GM20000 (cell line): ENCODE measurements at places on chromosomes 7 and 10.

GRCh38 chr10:86958116-86958900 is at the start of gene SNCG:
Gene SNCG (plus strand): TSS chr10:86958599. CDS start chr10:86958698, 99 bp downstream.
- DNase-seq, result no peak

DNA sequence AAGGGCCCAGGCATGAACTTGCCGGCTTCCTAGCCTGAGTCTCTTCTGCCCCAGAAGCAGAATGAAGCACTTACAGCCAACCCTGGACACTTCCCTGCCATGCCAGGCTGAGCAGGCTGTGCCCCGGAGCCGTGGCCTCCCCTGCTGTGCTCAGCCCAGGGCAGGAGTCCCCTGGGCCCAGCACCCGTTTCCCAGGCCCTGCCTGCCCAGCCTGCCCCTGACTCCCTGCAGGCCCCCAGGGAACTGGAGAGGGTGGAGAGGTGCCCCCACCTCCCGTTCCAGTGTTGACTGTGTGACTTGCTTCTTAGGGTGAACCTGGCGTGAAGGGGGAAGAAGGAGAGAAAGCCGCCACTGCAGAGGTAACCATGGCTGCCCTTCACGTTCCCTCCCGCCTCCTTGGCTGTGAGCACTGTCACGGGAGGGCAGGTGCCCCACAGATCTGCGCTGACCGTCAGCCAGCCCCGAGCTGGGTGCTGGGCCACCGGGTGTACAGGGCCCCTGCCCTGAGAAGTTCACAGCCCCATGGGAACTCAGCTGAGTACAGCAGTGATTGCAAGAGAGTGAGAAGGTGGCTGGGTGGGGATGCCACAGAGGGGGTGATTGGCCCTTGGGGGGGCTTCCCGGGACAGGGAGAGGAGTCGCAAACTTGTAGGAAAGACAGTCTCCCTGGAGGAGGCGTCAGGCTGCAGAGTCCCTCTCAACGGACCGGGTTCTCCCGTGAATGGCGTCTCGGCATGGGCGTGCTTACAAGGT is 75.9 kb downstream of the MYL10 start:
- peak; percentile 6 for DNase-seq

DNA sequence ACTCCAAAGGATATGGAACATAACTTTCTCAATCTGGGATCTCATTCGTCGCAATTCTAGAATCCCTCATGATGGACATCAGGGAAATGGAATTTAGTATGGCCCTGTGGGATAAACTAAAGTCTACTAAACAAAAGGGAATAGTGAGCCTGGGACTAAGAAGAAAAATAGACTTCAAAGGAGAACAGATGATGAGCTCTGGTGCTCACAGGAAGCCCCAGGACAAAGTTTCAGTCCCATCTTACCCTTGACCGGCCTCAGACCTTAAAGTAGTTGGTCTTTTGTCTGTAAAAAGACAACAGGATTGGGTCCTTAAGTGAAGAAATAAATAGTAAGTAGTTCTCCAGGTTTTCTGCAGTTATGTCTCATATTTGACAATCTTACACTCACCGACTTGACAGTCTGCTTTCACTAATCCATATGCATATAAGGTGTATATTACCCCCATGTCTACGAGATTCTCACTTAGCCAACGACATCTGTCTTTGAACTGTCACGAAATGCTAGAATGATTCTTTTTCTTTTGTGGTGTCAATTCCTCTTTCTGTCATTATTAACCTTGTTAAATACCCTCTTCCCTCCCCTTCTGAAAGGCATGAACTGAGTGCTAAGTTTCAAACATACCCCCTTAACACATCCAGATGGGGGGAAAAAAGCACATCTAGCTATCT is 10.9 kb upstream of the IKZF1 start:
- DNase-seq, result peak; percentile 41

DNA sequence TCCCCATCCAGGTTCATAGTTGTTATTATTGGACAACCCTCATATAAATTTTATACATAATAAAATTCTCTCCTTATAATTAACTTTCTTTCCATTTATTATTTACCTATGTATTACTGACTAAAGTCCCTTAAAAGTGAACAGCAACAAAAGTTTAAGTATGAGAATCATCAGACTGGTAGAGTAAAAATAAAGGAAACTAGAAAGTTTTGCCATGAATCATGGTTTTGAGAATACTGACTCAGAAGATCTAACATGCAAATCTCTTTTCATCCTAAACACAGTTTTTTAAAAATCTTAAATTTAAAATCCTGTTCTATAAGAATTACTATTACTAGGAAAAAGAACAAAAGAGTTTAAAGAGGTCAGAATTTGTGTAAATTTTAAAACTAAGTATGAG is 32.1 kb downstream of the HERC4 start:
- peak; percentile 18 for DNase-seq

DNA sequence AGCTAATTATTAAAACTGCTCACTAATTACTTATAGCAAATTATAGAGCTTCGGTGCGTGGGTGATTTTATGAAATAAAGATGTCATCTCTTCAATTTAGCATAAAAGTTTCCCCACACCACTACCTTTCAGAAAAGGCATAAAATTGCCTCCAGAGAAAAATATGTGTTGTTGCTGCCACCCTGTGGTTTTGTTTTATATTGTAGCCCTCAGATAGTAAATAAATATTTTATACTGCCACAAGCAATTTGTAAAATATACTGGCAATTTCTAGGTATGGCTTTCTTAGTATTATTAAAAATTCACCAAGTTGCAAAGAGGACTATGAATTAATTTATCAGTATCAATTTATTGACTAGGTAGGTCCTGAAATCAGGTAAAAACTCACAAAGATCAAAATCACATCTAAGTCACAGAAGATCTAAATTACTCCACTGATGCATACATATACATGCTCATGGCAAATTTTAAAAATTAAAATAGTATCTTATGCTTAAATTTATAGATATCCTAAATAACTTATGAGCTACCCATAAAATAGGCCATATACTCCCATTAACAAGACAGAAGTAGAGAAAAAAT is 26.5 kb downstream of the ASNS start:
- peak; percentile 43 for DNase-seq

- no peak for DNase-seq
Observed at GRCh38 chr7:140841166-140841715, 83.5 kb downstream of the BRAF start.

GRCh38 chr7:26553128-26553527 is 261.5 kb downstream of the SNX10 start:
- DNase-seq, result no peak

DNA sequence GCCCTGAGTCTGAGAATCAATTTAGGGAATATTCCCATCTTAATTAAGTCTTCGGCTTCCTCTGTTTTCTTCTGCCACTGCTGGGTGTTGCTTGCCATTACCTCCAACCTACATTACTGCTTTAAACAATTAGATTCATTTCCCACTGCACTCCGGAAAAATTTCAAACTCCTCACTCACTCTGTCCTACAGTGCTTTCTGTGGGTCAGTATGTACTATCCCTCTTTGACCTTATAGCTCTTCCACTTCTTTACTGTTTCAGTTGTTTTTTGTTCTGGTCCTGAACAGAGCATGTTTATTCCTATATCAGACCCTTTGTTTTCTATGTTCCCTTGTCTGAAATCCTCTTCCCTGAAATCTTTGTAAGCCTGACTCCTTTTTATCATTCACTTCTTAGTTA is 160.6 kb downstream of the MAGI2 start:
- DNase-seq, result no peak

- DNase-seq, result peak; percentile 19
Observed at GRCh38 chr10:86798611-86799010, 42.2 kb downstream of the BMPR1A start.

- no peak for DNase-seq
Observed at GRCh38 chr7:102891693-102892261, 21.0 kb upstream of the LRRC17 start.

DNA sequence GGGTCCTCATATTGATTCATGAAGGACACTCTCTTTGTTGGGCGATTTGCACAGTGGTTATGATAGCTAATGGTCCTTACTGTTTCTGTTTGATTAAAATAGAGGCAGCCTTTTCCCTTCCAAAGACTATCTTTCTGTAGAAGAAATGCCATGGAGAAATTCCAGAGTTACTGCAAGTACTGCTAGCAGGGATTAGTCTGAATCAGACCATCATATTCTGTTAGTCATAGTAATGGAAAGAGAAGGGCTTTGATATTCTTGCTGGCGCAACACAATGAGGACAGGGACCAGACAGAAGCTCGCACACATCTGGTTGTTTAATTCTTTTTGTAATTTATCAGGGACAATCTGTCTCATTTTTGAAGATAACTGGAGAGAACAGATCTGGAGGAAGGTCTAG is 304.5 kb upstream of the FZD8 start:
- no peak for DNase-seq

DNA sequence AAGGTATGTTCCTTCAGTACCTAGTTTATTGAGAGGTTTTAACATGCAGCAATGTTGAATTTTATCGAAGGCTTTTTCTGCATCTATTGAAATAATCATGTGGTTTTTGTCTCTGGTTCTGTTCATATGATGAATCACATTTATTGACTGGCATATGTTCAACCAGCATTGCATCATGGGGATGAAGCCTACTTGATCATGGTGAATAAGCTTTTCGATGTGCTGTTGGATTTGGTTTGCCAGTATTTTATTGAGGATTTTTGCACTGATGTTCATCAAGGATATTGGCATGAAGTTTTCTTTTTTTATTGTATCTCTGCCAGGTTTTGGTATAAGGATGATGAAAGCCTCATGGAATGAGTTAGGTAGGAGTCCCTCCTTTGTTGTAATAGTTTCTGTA is 204.0 kb upstream of the GNAI1 start:
- DNase-seq, result no peak

GRCh38 chr10:87846023-87846422 is 17.3 kb downstream of the KLLN start:
- no peak for DNase-seq

- no peak for DNase-seq
Observed at GRCh38 chr10:78331391-78331922, 297.8 kb downstream of the RPS24 start.

GRCh38 chr7:107021600-107021999 is 22.9 kb upstream of the PRKAR2B start:
- DNase-seq, result no peak

- DNase-seq, result no peak
Observed at GRCh38 chr7:151411551-151411950, 1.7 kb upstream of the WDR86 start.

DNA sequence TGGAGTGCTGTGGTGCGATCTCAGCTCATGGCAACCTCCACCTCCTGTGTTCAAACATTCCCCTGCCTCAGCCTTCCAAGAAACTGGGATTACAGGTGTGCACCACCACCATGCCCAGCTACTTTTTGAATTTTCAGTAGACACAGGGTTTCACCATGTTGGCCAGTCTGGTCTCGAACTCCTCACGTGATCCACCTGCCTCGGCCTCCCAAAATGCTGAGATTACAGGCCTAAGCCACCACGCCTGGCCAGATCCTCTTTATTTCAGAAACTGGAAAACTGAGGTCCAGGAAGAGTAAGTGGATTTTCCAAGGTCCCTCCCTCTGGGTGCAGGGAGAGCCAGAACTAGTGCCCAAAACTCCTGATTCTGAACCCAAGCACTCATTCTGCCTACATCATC is 413.1 kb upstream of the AUTS2 start:
- no peak for DNase-seq

GRCh38 chr10:12061124-12061523 is 7.6 kb upstream of the DHTKD1 start:
- no peak for DNase-seq

GRCh38 chr7:128011131-128011661 is 20.0 kb downstream of the LRRC4 start:
- DNase-seq, result no peak

- no peak for DNase-seq
Observed at GRCh38 chr10:125001313-125002046, 59.6 kb downstream of the ZRANB1 start.
